HepG2 (cell line): ENCODE measurements at places on chromosomes 4 and X. TPM values are rescaled to one million over a fixed set of nuclear protein-coding genes. Genes with fewer than 3 reads are reported as not detected.

XAGE1A gene
- not detected in 2 replicates for total RNA-seq

IGSF1 gene
- 24.8 and 58.7 TPM in 2 replicates for total RNA-seq

GRCh38 chrX:68686097-68686977 is 38.9 kb downstream of the STARD8 start:
- no peak for DNase-seq

- no peak for DNase-seq
These were observed 136.2 kb downstream of the EVC2 start for GRCh38 chr4:5572114-5572513.

DNA sequence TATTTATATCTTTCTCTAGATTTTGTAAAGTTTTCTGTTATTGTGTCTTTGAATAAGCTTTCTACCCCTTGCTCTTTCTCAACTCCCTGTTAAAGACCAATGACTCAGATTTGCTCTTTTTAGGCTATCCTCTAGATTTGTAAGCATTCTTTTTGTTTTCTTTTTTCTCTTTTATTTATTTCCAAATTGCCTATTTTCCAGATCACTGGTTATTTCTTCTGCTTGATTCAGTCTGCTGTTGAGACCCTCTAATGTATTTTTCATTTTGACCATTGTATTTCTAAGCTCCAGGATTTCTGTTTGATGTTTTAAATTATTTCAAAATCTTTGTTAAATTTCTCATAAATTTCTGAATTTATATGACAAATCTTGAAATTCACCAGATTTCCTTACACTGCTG is 462.6 kb upstream of the GALNT7 start:
- no peak for DNase-seq

MUC7 gene
- total RNA-seq: not detected in 2 replicates
